Endothelial cell of umbilical vein (primary cell): ENCODE measurements at places on chromosomes 6 and 20.

GRCh38 chr20:16206817-16207216, 366.4 kb downstream of the KIF16B start:
- no peak for DNase-seq
- no peak overlapping the region for H3K27ac ChIP-seq
- H3K27me3 ChIP-seq: no peaks in the 10 kb centered on the region
- H3K4me1 ChIP-seq: no peaks in the 10 kb centered on the region
- no peak overlapping the region for H3K4me3 ChIP-seq

- DNase-seq: no peak
- H3K4me1 ChIP-seq: no peaks in the 10 kb centered on the region
- H3K36me3 ChIP-seq: no peaks in the 10 kb centered on the region
- H3K4me3 ChIP-seq: no peak overlapping the region
These were observed 134.0 kb downstream of the QRSL1 start for GRCh38 chr6:106763361-106763760.

DNA sequence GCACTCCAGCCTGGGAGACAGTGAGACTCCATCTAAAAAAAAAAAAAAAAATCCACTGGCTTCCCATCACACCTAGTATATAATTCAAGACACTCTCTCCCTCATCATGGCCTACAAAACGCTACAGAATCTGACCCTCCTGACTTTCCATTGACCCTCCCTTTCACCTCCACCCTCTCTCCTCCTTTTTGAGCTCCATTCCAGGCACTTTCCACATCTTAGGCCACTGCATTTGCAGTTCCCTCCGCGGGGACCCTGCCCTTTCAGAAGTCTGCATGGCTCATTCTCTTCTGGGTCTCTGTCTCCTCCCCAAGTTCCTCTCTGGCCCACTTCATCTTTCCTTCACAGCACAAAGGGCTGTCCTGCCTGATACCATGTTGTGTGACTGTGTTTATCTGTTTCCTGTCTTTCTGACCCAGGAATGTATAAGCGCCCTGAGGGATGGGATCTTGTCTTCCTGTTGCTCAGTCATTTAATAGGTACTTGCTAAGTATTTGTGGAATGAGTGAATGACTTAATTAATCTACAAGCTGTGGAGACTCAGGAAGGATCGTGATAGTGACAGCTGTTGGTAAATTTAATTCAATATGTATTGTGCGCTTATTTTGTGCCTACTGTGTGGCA, 35.2 kb downstream of the NCR2 start:
- no peak overlapping the region for H3K27ac ChIP-seq
- H3K36me3 ChIP-seq: no peaks in the 10 kb centered on the region
- no peak for DNase-seq
- peaks cover 57% of the 10 kb centered on the region for H3K27me3 ChIP-seq
- H3K4me3 ChIP-seq: no peak overlapping the region

GRCh38 chr6:12636336-12636735, 80.2 kb upstream of the PHACTR1 start:
- no peaks in the 10 kb centered on the region for H3K4me1 ChIP-seq
- H3K4me3 ChIP-seq: no peak overlapping the region
- DNase-seq: no peak
- H3K27ac ChIP-seq: no peak overlapping the region

- no peaks in the 10 kb centered on the region for H3K27me3 ChIP-seq
- H3K4me3 ChIP-seq: no peak overlapping the region
- no peak for DNase-seq
- H3K4me1 ChIP-seq: no peaks in the 10 kb centered on the region
These were observed 195.7 kb downstream of the CD83 start for GRCh38 chr6:14313248-14313647.

DNA sequence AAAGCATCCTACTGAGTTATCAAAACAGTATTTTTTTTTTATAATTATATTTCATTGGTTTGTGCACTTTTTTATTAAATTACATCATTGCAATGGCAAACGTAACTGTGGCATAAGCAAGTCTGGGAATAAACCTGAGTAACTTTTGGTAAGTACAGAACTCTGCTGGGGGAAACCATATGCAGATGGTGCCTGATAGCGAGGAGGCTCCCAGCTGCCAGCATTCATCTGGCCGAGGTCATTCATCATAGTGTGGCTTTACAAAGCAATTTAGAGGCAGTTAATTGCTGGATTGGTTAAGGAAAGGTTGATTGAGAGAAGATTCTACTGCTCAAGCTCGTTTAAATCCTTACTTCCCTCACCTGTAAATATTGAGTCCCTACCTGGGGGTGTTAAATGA, 52.6 kb downstream of the HECA start:
- no peaks in the 10 kb centered on the region for H3K4me1 ChIP-seq
- no peaks in the 10 kb centered on the region for H3K36me3 ChIP-seq
- H3K4me3 ChIP-seq: no peak overlapping the region
- H3K27ac ChIP-seq: no peak overlapping the region
- no peaks in the 10 kb centered on the region for H3K27me3 ChIP-seq

- H3K4me1 ChIP-seq: no peaks in the 10 kb centered on the region
- H3K4me3 ChIP-seq: no peak overlapping the region
- DNase-seq: peak; percentile 56
- H3K36me3 ChIP-seq: no peaks in the 10 kb centered on the region
- no peaks in the 10 kb centered on the region for H3K27me3 ChIP-seq
- H3K27ac ChIP-seq: no peak overlapping the region
These were observed 36.2 kb upstream of the MRPS18A start for GRCh38 chr6:43723737-43724295.

DNA sequence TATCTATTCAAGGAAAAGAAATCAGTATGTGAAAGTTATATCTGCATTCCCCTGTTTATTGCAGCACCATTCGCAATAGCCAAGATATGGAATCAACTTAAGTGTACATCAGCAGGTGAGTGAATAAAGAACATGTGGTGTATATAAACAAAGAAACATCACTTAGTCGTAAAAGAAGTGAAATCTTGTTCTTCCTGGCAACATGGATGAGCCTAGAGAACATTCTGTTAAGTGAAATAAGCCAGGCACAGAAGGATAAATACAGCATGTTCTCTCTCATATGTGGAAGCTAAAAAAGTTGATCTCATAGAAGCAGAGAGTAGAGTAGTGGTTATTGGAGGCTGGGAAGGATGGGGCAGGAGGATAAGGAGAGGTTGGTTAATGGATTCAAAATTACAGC, 287.9 kb upstream of the FERMT1 start:
- H3K4me3 ChIP-seq: no peak overlapping the region
- DNase-seq: no peak
- no peaks in the 10 kb centered on the region for H3K4me1 ChIP-seq
- H3K27ac ChIP-seq: no peak overlapping the region
- H3K36me3 ChIP-seq: no peaks in the 10 kb centered on the region
- peaks cover 3% of the 10 kb centered on the region for H3K27me3 ChIP-seq

DNA sequence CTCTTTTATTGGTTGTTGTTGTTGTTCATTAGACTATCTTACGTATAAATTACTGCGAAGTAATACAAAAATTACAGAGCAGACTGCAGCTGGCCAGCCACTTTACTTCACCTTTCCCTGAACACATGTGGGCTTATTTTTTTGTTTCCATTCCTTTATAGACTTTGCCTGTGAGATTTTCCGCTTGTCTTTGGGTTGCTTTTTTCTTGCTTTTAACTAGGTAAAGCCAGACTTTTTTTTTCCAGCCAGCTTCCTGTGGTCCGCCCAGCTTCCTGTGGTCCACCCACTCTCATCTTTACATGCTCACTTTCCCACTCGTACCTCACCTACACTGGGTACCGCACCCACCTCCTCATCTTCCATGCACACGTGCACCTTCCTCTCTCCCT, 79.0 kb downstream of the IPCEF1 start:
- no peaks in the 10 kb centered on the region for H3K27me3 ChIP-seq
- H3K4me3 ChIP-seq: no peak overlapping the region
- no peak overlapping the region for H3K27ac ChIP-seq
- H3K36me3 ChIP-seq: no peaks in the 10 kb centered on the region
- no peaks in the 10 kb centered on the region for H3K4me1 ChIP-seq

GRCh38 chr6:167219967-167220512, 62.3 kb upstream of the GPR31 start:
- DNase-seq: no peak
- H3K4me1 ChIP-seq: peaks cover 12% of the 10 kb centered on the region
- H3K27ac ChIP-seq: no peak overlapping the region
- H3K4me3 ChIP-seq: no peak overlapping the region
- H3K36me3 ChIP-seq: no peaks in the 10 kb centered on the region

DNA sequence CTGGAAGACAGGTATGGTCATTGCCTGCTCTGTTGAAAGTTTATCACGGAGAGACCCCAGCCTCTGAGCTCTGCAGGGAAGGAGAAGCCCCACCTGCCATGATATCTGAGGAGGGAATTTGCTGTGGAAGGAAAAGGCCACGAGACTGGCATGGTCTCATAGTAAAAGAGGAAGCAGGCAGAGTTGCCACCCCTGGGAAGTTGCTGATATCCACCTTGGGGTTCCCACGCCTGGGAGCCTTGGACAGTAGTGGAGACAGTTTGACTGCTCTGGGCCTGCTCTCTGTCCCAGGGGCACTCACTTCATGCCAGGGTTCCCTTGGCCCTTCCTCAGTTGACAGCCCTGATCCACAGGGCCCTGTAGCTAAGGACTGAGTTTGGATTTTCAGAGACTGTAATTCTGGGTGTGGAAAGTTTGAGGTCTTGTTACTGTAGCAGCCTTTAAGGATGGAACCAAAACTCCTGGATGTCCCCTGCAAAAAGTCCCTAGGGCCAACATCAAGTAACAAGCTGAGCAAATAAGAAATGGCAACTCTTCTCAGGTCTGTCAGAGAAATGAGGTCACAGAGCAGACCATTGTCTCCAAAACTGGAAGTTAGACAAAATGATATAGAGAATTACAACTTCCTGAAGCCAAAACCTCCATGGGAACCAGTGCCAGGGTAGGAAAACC, 6.9 kb upstream of the SIRPB1 start:
- H3K27ac ChIP-seq: no peak overlapping the region
- no peak overlapping the region for H3K4me3 ChIP-seq
- no peak for DNase-seq
- H3K4me1 ChIP-seq: peaks cover 36% of the 10 kb centered on the region

DNA sequence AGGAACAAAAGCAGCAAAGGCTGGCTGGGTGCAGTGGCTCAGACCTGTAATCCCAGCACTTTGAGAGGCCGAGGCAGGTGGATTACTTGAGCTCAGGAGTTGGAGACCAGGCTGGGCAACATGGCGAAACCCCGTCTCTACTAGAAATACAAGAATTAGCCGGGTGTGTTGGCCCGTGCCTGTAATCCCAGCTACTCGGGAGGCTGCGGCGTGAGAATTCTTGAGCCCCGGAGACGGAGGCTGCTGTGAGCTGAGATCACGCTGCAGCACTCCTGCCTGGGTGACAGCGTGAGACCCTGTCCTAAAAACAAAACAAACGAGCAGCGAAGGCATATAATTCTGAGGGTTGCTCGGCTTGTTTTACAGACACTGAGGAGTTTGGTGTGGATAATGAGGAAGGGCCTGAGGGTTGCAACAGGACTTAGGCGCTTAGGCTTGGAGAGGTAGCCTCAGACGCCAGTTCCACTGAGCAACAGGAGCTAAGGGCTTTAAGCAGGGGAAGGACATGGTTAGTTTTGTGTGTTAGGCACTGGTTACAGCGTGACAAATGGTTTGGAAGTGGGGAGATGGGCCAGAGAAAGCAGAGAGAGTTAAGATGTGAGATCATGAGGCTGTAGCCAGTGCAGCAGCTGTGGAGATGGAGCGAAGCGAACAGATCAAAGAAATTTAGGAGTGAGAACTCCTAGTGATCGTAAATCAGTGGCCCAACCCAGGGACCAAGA, 1.2 kb downstream of the MYH7B start:
- no peaks in the 10 kb centered on the region for H3K27me3 ChIP-seq
- no peak overlapping the region for H3K4me3 ChIP-seq
- no peak overlapping the region for H3K27ac ChIP-seq
- DNase-seq: no peak

DNA sequence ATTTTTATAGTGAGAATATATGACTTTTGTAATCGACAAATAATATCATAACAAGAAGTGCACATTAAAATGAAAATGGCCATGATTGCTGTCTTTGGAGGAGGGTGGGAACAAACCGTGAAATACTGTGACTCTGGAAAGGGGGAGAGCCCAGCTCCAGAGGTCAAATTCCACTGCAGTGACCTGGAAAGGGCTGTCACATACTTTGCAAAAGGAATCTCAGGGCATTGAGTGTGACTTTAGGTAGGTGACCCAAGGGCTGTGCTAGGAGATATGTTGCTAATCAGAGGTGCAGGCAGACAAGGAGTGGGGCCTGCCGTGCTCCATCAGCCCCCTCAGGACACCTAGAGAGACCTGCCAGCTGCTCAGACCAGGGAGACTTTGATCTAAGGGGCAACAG, 28.1 kb upstream of the BMP7 start:
- no peaks in the 10 kb centered on the region for H3K27me3 ChIP-seq
- no peaks in the 10 kb centered on the region for H3K36me3 ChIP-seq
- no peak overlapping the region for H3K27ac ChIP-seq
- no peaks in the 10 kb centered on the region for H3K4me1 ChIP-seq
- H3K4me3 ChIP-seq: no peak overlapping the region

DNA sequence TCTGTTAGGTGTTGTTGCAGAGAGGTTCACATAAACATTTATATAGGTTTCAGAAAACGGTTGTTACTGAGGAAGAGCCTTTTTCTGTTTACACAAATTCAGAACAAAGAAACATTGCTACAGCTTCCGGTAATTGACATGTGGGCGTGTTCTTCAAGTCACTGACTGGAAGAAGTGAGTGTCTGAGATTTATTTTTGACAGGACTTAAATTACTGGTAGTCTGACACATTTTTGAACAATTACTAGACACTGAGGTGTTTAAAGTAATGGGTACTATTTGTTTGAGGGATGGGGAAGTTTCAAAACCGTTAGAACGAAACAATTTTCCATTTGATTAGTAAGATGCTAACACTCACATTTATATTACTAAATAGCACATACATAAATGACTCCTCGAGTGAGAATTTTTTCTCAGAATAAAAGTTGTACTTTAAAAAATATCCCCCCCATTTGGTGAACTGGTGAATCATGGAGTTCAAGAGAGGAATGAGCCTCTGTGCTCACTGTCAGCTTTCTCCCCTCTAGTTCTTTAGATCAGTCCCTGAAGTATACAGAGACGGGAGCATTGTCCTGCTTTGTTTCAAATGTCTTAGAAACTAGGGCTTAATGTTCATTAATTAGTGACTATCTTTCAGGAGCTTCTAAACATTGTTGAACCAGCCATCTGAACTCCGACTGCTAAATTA, 98.7 kb downstream of the TSHZ2 start:
- no peak overlapping the region for H3K27ac ChIP-seq
- H3K4me3 ChIP-seq: no peak overlapping the region
- DNase-seq: peak; percentile 19
- peaks cover 8% of the 10 kb centered on the region for H3K4me1 ChIP-seq

DNA sequence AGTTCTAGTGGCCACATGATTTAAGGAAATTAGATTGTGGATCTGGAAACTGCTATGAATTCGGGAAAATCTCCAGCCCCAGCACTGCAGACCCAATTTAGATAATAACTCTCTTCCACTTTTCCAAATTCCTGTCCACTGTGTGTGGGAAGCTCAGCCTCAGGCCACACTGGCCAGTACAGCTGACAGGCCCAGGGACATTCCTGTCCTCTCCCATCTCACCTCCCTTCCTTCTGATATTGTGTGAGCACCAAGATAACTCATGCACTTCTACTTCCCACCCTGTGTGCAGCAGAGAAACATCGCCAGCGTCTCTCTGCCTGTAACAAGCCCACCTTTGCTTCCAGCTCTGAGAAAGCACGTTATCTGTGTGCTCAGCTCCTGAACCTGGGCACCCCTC, 145.1 kb upstream of the RREB1 start:
- no peaks in the 10 kb centered on the region for H3K27me3 ChIP-seq
- no peak overlapping the region for H3K27ac ChIP-seq
- DNase-seq: no peak
- no peak overlapping the region for H3K4me3 ChIP-seq

GRCh38 chr6:149112976-149113375, 204.5 kb upstream of the TAB2 start:
- no peaks in the 10 kb centered on the region for H3K4me1 ChIP-seq
- no peaks in the 10 kb centered on the region for H3K36me3 ChIP-seq
- H3K4me3 ChIP-seq: no peak overlapping the region
- DNase-seq: no peak
- H3K27ac ChIP-seq: no peak overlapping the region
- peaks cover 2% of the 10 kb centered on the region for H3K27me3 ChIP-seq
